IgD-negative memory B cell (primary cell): ENCODE measurements at places on chromosomes 5 and 9. TPM values are rescaled to one million over a fixed set of nuclear protein-coding genes. Genes with fewer than 3 reads are reported as not detected.

GABBR2 gene
- polyA plus RNA-seq, result not detected

ENTPD2 gene
- not detected for polyA plus RNA-seq

TYRP1 gene
- not detected for polyA plus RNA-seq

DBN1 gene
- 0.54 TPM for polyA plus RNA-seq

FAM163B gene
- not detected for polyA plus RNA-seq

PCDHB13 gene
- 0.05 TPM for polyA plus RNA-seq

KIAA1958 gene
- polyA plus RNA-seq, result 0.98 TPM

KIF20A gene
- not detected for polyA plus RNA-seq

FAM78A gene
- 18.3 TPM for polyA plus RNA-seq

C1QTNF3 gene
- polyA plus RNA-seq, result 0.81 TPM

ANKDD1B gene
- polyA plus RNA-seq, result 0.15 TPM

PDE6A gene
- polyA plus RNA-seq, result 0.05 TPM

MPDZ gene
- not detected for polyA plus RNA-seq

GIN1 gene
- 7.9 TPM for polyA plus RNA-seq

PCDHGC3 gene
- polyA plus RNA-seq, result 3.9 TPM

PLEKHG4B gene
- not detected for polyA plus RNA-seq

AP3B1 gene
- polyA plus RNA-seq, result 23.0 TPM

C5orf52 gene
- not detected for polyA plus RNA-seq

STING1 gene
- 3.8 TPM for polyA plus RNA-seq

PTTG1 gene
- polyA plus RNA-seq, result 19.1 TPM

PCDHGA5 gene
- polyA plus RNA-seq, result not detected

NIM1K gene
- not detected for polyA plus RNA-seq

SOX30 gene
- polyA plus RNA-seq, result 0.81 TPM

MYOT gene
- polyA plus RNA-seq, result 0.94 TPM

WNT8A gene
- not detected for polyA plus RNA-seq

LCN15 gene
- not detected for polyA plus RNA-seq

MAST4 gene
- 11.8 TPM for polyA plus RNA-seq
